ENCODE measurements at places on chromosomes 7 and 10.

DNA sequence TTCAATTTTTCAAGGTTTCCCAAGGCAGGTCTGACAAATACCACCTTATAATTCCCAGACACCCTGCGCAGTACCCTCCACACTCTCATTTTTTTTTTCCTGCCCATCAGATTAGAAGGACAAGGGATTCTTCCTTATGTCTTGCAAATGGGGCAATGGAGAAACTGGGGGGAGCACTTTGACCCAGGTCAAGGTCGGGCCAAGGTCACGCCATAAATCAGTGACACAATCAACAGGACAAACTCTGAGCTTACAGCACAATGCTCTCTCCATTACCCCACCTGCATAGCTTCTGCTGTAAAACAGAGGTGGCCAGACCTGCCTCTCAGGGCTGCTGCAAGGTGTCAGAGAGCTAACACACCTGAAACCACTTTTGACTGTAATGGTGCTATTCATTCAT is 254.4 kb upstream of the ZMIZ1 start:
- no peak for DNase-seq

DNA sequence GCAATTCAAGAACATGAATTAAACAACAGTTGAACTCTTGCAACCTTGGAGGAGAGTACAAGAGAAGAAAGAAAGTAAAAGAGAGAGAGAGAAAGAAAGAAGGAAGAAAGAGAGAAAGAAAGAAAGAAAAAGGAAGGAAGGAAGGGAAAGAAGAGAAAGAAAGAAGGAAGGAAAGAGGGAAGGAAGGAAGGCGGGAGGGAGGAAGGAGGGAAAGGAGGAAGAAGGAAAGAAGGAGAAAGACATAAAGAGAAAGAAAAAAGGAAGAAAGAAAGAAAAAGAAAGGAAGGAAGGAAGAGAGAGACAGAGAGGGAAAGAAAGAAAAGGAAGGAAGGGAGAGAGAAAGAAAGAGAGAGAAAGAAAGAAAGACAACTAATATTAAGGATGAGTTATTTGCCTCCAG is 1106.7 kb downstream of the TYW1 start:
- no peak for DNase-seq

DNA sequence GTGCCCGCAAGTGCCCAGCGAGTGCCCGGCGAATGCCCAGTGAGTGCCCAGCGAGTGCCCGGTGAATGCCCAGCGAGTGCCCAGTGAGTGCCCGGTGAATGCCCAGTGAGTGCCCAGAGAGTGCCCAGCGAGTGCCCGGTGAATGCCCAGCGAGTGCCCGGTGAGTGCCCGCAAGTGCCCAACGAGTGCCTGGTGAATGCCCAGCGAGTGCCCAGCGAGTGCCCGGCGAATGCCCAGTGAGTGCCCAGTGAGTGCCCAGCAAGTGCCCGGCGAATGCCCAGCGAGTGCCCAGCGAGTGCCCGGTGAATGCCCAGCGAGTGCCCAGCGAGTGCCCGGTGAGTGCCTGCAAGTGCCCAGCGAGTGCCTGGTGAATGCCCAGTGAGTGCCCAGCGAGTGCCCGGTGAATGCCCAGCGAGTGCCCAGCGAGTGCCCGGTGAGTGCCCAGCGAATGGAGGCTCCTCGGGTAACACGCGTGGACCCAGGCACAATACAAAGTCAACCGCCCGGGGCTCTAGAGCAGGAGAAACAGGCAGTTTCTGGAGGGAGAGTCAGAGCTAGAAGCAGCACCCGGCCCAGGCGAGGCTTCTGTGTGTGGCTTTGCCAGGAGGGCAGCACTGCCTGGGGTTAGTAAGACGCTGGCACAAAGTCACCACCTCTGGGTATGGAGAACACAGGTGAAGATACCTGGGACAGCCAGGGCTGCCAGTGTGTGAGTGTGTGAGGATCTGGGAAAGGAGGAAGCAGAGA is 38.2 kb upstream of the CFAP46 start:
- no peak for DNase-seq

DNA sequence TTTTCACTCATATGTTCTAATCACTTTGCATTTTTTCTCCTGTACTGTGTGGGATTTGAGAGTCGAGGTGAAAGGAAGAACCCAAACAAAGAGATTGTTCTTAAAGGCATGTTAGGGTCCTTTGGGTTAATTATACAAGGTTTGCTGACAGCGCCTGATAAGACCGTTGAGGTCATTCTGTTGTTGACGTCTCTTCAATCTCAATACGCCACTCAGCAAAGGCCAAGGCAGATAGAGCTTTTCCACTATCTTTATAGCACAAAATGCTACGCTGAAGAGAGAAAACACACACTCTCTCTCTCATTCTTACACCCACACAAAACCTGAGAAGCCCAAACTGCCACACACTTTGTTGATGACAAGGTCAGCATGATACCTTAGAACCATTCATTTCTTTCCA is 228.7 kb downstream of the CNTNAP2 start:
- no peak for DNase-seq

DNA sequence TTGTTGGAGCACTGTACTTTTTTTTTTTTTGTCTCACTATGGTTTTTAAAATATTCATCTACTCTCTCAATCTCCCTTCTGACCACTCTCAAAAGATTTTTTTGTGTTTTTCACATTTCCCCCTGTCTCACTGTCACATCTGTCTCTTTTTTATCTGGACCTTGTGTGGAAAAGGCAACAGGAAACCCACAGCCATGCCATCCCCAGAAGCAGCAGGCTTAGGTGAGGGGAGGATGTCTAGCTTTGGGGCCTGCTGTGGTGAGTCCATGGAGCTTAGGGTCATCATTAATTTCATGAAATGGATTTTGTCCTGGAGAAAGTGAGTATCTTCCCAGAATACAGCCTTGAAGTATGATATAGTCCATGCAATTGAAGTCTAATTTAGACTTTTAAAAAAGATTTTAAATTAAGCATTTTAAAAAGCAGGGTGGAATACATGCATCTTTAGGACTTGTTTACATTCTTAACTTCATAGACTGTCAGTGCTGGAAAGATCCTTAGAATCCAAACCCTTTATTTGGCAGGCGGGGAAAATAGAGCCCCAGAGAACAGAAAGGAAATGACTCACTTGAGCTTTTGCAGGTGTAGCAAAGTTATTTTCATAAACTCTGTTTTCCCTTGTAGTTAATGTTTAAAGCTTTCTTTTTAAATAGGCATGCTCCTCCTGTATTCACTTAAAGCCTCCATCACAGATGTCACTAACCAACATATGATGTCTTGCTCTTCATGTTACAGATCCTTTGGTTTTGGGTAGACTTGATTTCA is 25.1 kb downstream of the MINDY4 start:
- peak; percentile 69 for DNase-seq

DNA sequence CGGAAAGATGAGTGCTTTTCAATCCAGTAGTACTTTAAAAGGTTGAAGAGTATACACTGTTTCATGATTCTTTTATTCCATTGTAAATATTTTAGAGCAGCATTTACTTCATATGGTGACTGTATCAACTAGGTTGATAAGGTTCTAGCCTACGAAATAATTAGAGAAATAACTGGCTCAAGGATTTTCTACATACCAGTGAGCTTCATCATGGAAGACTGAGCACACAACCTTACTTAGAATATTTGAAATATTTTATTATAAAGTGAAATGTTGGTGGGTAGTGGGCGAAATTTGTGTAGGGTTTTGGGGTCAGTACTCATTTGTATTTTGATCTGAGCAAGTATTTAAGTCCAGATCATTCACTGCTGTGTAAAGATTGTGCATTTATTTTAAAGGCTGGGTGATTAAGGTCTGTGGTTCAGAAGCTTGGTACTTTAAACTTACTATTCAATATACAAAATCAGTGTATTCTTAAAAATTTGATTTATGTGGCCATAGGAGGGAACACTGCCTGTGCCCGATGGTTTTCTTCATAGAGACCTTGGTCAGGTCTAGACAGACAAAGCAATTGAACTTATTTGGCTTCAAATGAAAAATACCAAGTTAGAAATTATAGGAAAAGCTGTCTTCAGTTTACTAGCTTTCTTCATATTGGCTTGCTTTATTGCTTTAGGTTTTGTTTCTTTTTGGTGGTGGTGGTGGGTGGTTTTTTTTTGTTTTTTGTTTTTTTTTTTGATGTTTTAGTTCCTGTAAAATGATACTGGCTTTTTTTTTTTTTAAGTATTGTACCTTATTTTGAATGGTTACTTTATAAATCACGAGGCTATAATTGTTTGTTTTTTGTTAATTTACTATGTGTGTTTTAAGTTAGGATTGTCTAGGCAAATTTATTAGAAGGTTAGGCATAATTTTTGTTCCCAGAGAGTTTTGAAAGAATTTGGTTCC is 3.0 kb downstream of the KMT2E start:
- peak; percentile 51 for DNase-seq

DNA sequence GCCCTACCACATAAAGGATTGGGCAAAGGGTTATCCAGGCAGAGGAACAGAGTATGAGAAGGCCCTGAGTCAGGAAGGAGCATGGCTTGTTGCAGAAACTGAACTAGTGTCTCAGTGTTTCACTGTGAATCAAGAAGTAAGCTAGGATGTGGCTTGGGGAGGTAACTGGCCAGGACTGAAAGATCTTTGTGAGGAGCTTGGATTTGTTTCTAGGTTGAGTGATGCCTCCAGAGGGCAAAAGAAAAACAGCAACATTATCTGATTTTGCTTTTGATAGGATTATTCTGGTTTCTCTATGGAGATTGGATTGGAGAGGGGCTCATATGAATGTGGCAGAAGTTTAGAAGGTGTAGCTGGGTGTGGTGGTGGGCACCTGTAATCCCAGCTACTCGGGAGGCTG is 137.9 kb upstream of the HDAC9 start:
- peak; percentile 35 for DNase-seq

GRCh38 chr10:114379631-114380041 is 24.7 kb downstream of the AFAP1L2 start:
- no peak for DNase-seq

DNA sequence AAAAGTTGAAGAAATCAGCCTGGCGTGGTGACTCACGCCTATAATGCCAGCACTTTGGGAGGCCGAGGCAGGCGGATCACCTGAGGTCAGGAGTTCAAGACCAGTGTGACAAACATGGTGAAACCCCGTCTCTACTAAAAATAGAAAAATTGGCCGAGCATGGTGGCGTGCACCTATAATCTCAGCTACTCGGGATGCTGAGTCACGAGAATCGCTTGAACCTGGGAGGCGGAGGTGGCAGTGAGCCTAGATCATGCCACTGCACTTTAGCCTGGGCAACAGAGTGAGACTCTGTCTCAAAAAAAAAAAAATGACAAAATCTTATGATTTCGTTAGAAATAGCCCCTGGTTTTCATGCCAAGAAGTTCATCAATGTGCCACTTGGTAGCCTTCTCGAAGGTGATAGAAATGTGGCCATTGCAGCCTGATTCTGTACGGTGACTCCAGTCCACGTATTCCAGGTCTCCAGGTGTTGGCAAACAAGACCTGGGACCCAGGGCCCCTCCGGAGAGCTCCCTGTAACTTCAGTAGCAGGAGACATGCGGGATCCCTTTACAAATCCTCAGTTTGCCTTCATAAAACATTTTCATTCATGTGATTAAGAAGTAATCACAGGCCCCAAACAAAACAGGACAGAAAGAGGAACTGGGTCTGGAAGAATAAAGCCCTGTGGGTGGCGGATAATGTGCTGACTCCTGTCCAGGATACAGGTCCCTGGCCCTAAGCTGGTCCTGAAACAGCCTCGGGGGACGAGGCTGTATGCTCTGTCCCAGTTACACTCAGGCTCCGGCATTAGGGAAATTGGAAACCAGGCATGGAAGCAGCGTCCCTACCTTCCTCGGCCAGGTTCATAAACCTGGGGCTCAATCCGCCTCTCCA is 207.3 kb upstream of the SH2B2 start:
- DNase-seq, result no peak
